ENCODE measurements at places on chromosomes 6 and 20.
A peak's percentile ranks its signal among the peaks of the same experiment; 100 is the strongest.

DNA sequence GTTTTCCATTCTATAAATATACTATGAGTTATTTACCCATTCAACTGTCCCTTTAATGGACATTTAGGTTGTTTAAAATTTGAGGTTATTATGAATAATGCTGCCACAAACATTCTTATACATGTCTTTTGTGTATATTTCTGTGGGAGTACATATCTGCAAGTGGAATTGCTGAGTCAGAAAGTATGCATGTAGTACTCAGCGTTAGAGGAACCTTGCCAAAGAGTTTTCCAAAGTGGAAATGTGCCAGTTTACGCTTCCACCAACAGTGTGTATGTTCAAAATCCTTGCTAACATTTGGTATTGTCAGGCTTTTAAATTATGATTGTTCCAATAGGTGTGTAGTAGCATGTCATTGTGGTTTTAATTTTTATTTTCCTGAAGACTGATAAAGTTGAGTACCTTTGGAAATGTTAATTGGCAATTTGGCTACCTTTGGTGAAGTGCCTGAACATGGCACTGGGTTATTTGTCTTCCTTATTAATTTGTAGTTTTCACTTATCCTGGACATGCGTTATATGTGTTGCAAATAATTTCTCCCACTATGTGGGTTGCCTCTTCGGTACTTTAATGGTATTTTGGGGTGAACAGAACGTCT, 341.2 kb downstream of the CD83 start:
- DNase-seq: no peak

GRCh38 chr6:73782911-73783310, 86.9 kb downstream of the CD109 start:
- DNase-seq: no peak

GRCh38 chr6:157961153-157961831, 20.4 kb upstream of the SYNJ2 start:
- DNase-seq: no peak

DNA sequence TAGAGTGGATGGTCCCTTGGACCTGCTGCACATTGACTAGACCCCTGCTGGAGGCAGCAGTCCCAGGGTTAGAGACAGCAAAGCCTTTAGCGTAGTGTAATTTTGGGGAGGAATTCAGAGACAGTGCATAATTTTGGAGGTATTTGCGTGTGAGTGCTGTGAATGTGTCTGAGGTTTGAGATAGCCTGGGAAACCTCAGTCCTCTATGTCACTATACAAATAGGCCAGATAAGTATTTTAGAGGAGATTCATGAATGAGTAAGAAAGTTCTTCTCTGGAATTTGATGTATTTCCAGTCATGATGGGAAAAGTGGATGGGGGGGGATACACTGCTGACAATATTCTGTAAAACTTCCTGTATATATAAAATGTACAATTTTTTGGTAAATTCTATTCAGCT, 25.8 kb upstream of the MTRF1L start:
- DNase-seq: no peak

- DNase-seq: peak; percentile 51
These were observed 504 bp downstream of the SNTA1 start for GRCh38 chr20:33443006-33443511.

DNA sequence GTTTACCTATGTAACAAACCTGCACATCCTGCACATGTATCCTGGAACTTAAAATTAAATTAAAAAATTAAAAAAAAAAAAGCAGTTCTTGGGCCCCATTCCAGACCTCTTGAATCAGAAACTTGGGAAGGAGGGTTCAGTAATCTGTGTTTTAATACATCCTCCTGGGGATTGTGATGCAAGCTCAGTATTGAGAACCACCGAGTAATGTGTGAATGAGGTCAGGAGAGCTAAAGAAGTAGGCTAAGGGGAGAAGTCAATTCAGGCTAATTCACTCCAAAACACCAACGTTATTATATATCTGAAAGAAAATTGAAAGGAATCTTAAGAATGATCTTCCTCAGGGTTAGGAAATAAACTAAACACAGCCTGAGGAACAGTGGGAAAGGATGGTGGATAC, 120.4 kb downstream of the RNF144B start:
- no peak for DNase-seq

- no peak for DNase-seq
These were observed 29.5 kb downstream of the KIF25 start for GRCh38 chr6:168026925-168027324.

DNA sequence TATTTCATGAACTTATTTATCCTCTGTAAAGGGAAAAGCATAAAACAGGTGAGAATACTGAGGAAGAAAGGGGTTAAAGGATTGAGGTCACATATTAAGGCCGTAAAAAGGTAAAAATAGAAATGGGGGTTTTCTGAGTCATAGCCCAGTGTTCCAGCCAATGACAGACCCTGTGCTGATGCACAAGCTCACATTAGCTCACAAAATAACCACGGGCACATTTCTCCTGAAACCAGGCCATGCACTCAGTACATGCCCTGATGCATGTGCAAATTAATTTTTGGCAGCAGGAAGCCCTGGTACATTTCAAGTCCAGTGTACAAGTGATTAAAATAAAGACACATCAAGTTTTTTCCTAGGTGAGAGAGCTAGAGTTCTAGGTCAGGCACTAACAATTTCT, 194.4 kb downstream of the TMEM200A start:
- DNase-seq: no peak

GRCh38 chr6:5506149-5506548, 244.8 kb downstream of the FARS2 start:
- no peak for DNase-seq

- no peak for DNase-seq
These were observed 106.8 kb downstream of the PXDC1 start for GRCh38 chr6:3644739-3645012.

DNA sequence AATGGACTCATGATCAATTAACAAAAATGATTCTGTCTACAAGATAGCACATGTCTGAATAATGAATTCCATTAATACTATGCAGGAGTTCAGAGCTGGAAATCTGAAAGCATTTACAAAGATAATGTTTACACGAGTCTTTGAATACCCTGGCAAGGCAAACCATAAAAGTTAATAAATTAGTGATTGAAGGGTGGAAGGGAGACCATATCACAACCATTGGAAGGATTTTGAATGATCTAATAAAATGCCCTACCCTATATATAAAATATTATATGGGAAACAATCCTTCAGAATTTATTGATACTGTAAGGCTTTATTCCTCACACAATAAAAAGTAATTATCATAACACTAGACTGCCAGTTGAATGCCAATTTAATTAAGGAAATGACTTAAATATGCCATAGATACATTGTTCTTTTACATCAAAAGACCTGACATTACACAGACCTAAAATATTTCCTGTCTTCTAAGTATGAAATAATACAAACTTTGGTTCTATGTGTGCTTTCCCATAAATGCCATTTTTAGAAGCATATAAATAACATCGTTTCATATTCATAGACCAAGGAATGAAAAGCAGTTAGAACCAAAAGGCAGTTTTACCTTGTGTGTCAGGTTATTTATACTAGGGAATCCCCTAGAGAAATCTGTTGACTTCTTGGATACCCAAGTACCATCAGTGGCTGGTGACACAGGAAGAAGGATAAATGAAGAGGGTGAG, 249.2 kb upstream of the MARCKS start:
- DNase-seq: no peak

- peak; percentile 39 for DNase-seq
These were observed 146.7 kb upstream of the MLN start for GRCh38 chr6:33950472-33950881.

DNA sequence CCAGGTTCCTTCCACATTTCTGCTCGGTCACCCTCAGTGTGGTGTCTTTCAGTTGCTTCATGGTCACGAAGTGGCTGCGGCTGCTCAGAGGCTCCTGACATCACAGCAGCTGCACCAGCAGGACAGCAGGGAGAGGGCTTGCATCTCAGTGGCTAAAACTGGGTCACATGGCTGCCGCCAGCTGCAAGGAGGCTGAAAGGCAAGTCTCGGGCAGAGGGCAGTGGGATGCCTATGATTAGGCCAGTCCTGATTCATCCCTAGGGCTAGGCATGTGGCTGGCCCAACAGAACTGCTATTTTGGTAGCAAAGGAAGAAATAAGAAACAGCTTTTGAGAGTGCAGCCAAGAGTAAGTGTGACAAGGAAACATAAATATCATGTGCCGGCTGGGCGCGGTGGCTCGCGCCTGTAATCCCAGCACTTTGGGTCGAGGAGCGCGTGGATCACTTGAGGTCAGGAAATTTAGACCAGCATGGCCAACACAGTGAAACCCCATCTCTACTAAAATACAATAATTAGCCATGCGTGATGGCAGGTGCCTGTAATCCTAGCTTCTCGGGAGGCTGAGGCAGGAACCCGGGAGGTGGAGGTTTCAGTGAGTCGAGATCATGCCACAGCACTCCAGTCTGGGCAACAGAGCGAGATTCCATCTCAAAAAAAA, 46.6 kb downstream of the RBM38 start:
- no peak for DNase-seq

DNA sequence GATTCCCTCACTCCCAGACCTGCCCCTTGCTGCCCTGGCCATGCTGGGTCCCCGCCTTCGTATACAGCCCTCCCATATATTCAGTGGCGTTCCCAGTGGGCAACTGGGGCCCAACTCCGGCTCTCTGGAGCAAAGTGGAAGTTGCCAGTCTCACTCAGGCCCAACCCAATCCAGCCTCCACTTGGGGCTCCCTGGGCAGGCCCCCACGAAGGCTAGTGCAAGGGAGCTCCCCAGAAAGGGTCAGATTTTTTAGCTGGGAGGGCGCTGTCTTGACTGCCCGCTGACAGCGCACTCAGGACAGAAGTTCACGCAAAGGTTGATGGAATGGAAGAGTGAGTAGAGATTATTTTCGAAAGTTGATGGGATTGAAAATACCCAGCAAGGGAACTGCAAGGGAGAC, 5.9 kb downstream of the TP53TG5 start:
- DNase-seq: no peak

GRCh38 chr20:53187392-53188068, 215.4 kb downstream of the TSHZ2 start:
- no peak for DNase-seq

DNA sequence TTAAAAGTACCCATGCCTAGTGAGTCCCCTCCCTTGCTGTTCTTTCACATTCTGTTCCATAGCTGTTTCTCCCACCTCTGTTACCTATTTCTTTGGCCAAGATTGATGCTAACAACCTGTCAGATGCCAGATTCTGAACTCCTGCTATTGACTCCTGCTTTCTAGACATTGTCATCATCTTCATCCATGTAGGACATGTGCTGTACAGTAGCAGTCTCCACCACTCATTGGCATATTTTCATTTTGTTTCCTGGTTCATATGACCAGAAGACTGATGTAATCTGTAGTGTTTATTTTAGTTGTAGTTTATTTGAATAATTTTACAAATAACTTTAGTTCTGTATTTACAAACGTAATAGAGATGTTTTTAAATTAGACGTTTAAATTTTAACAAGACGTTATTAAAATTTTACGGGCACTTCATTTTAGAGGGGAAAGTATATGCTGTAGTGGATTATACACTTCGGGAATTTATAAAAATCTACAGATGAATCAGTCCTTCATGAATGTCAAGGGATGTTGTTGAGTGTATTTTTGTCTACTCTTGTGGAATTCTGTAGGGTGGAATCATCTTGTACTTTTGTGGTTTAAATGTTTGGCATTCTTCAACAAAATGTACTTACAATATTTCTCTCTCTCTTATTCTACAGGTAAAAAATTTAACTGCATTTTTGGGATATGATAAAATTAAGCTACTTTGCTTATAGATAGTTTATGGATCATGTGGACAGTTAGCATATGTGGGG, 34.1 kb downstream of the TRMT11 start:
- no peak for DNase-seq

DNA sequence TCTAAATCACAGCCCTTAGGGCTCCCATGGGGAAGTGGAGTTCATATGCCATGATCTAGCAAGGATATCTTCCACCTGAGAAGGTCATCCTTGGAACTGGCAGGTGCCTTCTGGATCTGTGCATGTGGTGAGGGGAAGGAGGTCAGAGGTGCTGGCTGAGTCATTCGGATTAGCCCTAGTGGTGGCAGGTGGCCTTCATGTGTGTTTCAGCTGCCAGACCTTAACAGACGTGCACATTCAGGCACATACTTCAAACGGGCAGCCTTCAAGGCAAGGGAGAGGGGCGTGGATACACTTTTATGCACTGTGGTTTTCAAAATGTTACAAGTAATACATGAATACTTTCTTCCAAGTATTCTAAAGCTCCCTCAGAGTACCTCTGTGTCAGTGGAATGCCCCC, 51.2 kb downstream of the BMP6 start:
- no peak for DNase-seq

DNA sequence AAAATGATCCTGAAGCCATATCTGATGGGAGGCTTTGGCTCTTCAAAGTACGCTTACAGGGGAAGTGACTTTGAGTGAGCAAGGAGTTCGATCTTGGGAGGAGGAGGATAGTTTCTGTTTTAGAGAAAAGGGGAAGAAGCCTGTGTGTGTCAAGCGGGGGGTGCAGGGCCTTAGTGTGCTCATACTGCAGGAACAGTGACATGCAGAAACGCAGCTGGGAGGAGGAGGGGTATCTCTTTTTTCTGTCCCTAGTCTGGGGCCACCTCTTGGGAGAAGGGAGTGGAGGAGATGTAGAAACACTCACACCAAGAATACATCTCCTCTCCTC, 19.8 kb downstream of the SIRPD start:
- DNase-seq: no peak

DNA sequence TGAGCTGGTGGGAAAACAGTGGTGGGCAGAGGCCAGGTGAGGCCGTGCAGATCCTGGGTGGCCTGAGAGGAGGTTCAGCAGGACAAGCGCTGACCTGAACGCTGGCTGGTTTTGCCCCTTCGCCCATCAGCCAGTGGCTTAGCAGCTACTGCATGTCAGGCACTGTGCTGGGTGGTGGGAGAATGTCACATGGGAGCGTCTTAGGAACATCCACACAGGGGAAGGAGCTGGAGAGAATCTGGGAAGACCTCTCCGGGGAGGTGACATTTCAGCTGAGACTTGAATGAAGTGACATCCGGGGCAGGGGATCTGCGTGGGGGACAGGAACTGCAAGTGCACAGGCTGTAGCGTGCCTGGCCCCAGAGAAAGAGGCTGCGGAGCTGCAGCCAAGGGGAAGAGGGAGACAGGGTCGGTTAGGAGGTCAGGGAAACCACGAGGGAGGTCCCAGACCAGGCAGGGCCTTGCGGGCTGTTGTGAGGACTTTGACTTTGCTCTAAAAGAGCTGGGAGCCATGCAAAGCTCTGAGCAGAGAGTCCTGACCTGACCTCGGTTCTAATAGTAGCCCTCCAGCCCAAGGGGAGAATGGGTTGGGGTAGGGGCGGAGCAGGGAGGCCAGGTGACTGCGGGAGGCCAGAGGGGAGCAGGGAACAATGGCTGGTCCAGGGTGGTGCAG, 156.8 kb upstream of the PTPN1 start:
- no peak for DNase-seq
